IPS DF 19.7 (cell line): ENCODE measurements at places on chromosomes 5 and 9.

DNA sequence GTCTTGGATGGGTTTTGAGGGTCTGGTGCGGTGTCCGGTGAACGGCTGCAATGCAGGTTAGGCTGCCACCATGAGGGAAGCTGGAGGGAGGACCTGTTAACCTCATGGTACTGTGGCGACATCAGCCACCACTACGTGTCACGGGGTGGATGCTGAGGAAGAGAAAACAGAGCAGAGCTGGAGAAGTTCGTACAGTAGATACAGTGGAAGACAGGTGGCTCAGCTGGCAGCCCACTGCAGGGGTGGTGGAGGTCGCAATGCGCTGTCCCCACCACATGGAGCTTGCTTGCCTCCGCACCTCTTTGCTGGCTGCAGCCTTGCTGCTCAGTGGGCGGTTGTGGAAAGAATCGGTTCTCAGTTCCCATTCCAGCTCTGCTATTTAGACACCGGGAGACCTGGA is 2.8 kb downstream of the DCANP1 start:
- DNase-seq = no peak

GRCh38 chr9:71822456-71822855 is 54.1 kb upstream of the CEMIP2 start:
- no peak for DNase-seq

DNA sequence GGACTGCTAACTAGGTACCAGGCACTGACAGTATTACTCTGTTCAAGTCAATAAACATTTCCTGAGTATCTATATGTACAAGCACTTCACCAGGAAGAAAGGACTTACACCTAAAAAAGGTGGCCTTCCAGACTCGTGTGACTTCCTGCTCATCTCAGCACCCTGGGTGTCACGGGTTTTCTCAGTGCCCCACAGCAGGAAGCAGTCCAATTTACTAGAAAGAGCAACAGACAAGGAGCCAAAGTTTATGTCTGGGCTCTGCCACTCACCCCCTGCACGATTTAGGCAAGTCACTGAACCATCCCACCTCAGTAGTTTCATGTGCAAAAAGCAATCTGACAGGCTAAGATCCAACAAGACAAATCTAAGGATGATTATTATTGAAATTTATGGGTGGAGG is 92.4 kb downstream of the TMEM215 start:
- no peak for DNase-seq

DNA sequence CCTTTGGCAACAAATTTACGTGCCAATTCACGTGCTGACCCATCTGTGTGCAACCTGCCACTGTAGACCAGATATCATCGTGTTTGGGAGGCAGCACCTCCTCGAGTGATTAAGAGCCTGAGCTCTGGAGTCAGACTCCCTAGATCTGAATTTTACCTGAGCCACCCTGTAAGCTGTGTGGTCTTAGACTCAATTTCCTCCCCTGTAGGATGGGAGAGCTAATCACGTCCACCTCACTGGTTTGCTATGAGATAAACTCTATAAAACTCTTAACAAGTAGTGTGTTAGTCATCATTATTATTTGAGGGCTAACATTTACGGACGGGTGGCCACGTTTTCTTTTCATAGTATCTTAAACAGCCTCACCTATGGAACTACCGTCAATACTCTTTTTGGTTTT is 220.0 kb upstream of the ADAMTSL1 start:
- no peak for DNase-seq

DNA sequence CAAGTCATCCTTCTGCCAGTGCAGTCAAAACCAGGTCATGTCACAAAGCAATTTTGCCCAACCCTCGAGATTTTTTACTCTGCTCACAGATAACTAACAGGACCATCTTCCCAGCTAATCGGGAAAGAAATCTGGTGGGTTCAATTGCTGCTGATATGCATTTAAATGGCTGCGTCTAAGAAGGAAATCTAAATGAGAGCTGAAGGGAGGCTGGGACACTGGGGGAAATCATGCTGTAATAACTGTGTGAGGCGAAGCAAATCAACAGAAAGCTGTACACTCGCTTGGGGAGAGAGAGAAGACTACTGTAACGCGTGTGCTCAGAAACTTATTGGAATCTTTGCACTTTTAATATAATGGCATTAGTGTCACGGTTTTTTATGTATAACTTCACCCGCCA is 535.0 kb downstream of the CDK5RAP2 start:
- DNase-seq = no peak

DNA sequence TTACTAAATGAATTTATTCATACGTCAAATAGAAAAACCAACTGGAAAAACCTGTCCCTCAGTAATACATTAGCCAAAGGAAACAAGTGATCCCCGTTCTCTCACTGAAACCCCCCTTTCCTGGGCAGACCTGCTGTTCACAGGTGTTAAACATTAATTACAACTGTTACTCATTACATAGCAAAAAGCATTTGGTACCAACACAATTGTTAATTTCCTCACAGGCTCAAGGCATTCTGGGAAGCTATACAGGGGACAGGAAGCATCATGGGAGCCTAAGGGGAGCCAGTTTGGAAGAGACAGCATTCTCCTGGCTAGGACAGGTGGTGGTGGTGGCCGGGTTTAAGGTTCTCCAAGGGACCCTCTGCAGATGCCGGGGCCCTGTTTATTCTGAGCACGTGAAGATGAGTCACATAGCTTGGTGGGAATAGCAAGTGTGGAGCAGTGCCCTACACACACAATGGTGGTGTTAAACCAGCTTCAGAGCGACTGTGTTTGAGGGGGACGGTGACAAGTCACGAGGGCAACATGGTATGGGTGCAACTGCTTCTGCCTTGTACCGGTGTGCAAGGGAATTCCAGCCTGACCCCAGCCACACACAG is 62.6 kb upstream of the SLC25A51 start:
- DNase-seq = no peak

DNA sequence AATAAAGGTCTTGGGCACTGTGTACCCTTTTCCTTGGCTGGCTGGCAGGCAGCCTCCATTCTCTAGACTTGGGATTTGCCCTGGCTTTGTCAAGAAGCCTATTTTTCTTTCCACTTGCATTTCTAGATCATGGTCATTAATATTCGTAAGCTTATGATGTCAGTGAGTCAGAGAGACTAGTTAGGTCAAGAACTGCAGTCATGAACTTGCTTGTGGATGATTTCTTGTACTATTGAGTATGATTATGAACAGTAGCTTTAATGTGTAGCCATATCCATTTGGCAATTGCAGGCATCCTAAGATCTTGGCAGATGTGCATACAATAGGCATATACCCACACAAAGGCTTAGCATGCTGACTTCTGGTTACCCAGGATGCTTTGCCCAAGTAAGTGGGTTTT is 186.8 kb upstream of the CLINT1 start:
- DNase-seq = no peak

DNA sequence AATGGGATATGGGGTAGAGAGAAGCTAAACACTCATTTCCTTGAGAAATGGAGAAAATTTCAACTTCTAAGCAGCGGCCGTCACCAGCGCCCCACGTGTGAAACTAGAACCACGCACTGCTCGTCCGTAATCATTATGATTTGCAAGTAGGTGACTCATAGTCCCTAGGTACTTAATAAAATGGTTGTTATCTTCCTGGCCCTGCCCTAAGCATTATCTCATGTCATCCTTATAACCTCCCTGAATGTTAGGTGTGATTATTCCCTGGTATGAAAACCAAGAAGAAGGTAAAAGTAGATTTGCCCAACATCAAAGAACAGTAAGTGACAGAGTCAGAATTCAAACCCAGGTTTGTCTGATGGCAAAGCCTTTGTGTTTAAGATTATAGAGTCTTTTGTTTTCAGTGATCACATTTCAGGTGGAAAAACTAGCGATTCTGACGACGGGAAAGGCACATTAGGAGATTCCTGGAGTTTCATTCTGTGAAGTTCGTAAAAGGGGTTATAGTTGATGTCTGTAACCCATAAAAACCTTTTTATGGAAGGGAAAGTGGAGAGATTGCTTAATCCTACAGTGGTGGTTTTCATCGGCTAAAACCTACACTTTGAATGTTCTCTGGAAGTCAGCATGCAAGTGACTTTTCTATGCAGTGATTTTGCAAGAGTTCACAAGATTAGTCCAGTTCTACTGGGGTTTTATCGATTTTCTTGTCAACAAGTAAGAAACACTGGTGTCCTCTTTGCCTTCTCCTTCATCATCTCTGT is 202.9 kb upstream of the WWC1 start:
- DNase-seq = no peak

- DNase-seq = no peak
Observed at GRCh38 chr9:29775491-29775890, 2202.2 kb upstream of the C9orf72 start.
